ENCODE measurements at places on chromosomes 5 and 9.
A peak's percentile ranks its signal among the peaks of the same experiment; 100 is the strongest.

DNA sequence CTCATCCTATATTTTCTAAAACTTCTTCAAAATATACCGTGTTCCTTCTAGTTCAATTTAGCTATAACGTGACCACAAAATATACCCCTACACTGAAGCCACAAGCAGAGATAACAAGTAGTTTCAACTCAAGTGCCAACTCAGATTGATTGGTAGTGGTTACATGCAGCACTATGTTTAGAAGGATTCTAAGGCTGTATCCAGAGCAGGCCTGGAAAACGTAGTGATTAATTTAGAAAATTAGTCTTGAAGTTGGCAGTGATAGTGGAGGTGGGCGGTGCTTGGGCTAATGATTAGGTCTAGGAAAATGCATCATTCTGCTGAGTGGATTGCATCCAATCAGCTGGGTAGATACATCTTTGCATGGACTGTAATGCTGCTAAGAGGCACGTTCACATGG lies 61.5 kb downstream of the MAMDC2 start:
- no peaks in the 10 kb centered on the region for H3K27me3 ChIP-seq
- no peak overlapping the region for H3K4me3 ChIP-seq
- no peaks in the 10 kb centered on the region for H3K36me3 ChIP-seq

DNA sequence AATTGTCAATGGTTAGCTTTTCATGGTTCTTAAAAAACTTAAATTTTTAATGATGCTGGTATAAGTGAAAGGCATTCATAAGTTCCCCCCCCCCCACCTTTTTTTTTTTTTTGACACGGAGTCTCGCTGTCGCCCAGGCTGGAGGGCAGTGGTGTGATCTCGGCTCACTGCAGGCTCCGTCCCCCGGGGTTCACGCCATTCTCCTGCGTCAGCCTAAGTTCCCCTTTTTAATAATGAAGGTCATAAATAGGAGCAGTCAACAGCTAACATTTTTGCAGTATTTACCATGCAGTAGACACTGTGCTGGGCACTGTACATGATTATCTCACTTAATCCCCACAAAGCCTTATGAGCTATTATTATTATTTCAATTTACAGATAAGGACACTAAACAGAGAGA lies 556.3 kb downstream of the PDE4D start:
- H3K36me3 ChIP-seq, result no peaks in the 10 kb centered on the region
- H3K4me1 ChIP-seq, result no peaks in the 10 kb centered on the region
- no peak overlapping the region for H3K27ac ChIP-seq
- no peak for DNase-seq
- no peak overlapping the region for H3K4me3 ChIP-seq

GRCh38 chr5:38968665-38969064 lies 105.5 kb downstream of the RICTOR start:
- H3K27me3 ChIP-seq, result no peaks in the 10 kb centered on the region
- H3K4me1 ChIP-seq, result no peaks in the 10 kb centered on the region
- peaks cover 16% of the 10 kb centered on the region for H3K36me3 ChIP-seq
- no peak overlapping the region for H3K27ac ChIP-seq

GRCh38 chr9:69382135-69382534 lies 57.1 kb downstream of the ENTREP1 start:
- H3K36me3 ChIP-seq, result peaks cover 5% of the 10 kb centered on the region
- no peak for DNase-seq
- H3K4me1 ChIP-seq, result peaks cover 7% of the 10 kb centered on the region
- no peak overlapping the region for H3K27ac ChIP-seq
- H3K4me3 ChIP-seq, result no peak overlapping the region

DNA sequence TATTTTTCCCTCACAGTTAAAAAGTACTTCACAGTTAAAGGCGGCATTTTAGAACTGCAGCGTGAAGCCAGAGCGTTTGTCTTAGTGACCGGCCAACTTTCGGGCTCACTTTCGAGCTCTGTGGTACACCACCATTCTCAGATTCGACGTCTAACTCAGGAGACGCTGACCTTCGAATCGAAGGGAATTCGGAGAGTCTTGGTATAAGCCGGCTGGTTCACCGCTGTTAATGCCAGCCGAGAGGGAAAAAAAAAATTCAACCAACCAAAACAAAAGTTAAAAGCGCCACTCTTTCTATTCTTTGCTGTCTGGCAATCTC lies 544 bp upstream of the SNX24 start:
- H3K27me3 ChIP-seq, result no peaks in the 10 kb centered on the region
- H3K4me3 ChIP-seq, result peak overlapping the region; percentile 96
- no peak for DNase-seq
- H3K27ac ChIP-seq, result peak overlapping the region; percentile 91

GRCh38 chr5:16179511-16179935 lies at the start of gene MARCHF11:
MARCHF11 (minus strand) TSS chr5:16179791; CDS start chr5:16179575, 216 bp downstream.
- peak within 1 kb of the TSS; percentile 36 for H3K4me3 ChIP-seq
- no peak for DNase-seq
- no peak within 1 kb of the TSS for H3K27ac ChIP-seq

DNA sequence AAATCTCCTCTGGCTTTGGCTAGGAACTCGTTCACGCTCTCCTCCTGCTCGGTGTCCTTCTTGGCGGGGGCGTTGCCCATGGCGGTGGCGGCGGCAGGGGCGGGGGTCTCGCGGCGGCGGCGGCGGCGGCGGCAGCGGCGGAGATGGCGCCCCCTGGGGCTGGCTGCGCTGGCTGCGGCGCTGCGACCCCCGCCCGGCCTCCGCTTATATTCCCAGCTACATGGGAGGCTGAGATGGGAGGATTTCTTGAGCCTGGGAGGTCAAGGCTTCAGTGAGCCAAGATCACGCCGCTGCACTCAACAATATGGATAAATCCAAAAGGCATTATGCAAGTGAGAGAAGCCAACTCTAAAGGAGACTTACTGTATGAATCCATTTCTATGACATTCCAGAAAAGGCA lies at the start of gene PRKACG:
PRKACG (minus strand) TSS at position 101 of the 400 bp plus-strand sequence; CDS start at position 80, 21 bp downstream.
- no peaks in the 10 kb centered on the region for H3K36me3 ChIP-seq
- H3K27ac ChIP-seq, result no peak within 1 kb of the TSS
- H3K4me1 ChIP-seq, result no peaks in the 10 kb centered on the region

- H3K4me1 ChIP-seq, result no peaks in the 10 kb centered on the region
- no peak overlapping the region for H3K27ac ChIP-seq
- no peak for DNase-seq
- no peak overlapping the region for H3K4me3 ChIP-seq
Observed at GRCh38 chr5:16427587-16427986, 38.0 kb downstream of the ZNF622 start.

- H3K4me1 ChIP-seq, result no peaks in the 10 kb centered on the region
- no peak overlapping the region for H3K4me3 ChIP-seq
- DNase-seq, result peak; percentile 40
- H3K27me3 ChIP-seq, result no peaks in the 10 kb centered on the region
Observed at GRCh38 chr5:176891331-176891958, 7.7 kb downstream of the HK3 start.

GRCh38 chr5:179772351-179772750 lies 21.4 kb upstream of the LTC4S start:
- no peaks in the 10 kb centered on the region for H3K4me1 ChIP-seq
- no peak for DNase-seq
- H3K4me3 ChIP-seq, result no peak overlapping the region

GRCh38 chr5:142888469-142889085 lies 118.4 kb downstream of the ARHGAP26 start:
- no peak overlapping the region for H3K27ac ChIP-seq
- no peak overlapping the region for H3K4me3 ChIP-seq
- H3K36me3 ChIP-seq, result no peaks in the 10 kb centered on the region
- no peaks in the 10 kb centered on the region for H3K4me1 ChIP-seq

GRCh38 chr5:35924122-35924949 lies 14.1 kb downstream of the CAPSL start:
- H3K36me3 ChIP-seq, result no peaks in the 10 kb centered on the region
- no peaks in the 10 kb centered on the region for H3K27me3 ChIP-seq
- DNase-seq, result no peak
- H3K27ac ChIP-seq, result no peak overlapping the region

DNA sequence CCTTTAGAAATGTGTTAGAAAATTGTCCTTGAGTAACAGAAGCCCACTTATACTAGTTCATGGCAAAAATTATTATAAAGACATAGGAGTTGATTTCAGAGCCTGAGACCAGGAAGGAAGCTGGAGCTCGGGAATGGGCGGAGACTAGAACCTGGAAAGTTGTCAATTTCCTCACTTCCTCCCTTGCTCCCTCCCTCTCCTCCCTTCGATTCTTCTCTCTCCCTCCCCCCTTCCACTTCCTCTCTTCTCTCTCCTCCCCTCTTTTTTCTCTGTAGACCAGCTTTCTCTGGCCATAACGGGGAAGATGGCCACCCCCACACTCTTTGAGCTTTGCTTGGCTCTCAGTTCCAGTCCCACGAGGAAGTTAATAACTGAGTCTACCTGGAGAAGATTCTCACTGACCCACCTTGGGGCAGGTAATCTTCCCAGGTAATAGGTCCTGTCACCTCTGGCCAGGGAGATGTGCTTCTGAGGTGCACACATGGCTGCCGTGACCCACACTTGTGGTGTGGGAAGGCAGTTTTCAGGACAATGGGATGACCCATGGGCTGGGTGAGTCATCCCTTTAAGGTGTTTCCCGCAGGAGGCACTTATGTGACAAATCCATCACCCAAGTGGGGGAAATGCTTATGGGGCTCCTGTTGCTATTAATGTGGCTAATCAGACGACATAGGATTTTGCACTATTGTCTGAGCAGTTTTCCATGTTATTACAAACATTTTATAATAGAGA lies 78.7 kb downstream of the HSPA4 start:
- H3K4me3 ChIP-seq, result no peak overlapping the region
- no peaks in the 10 kb centered on the region for H3K27me3 ChIP-seq
- no peaks in the 10 kb centered on the region for H3K36me3 ChIP-seq
- no peaks in the 10 kb centered on the region for H3K4me1 ChIP-seq
- no peak overlapping the region for H3K27ac ChIP-seq

DNA sequence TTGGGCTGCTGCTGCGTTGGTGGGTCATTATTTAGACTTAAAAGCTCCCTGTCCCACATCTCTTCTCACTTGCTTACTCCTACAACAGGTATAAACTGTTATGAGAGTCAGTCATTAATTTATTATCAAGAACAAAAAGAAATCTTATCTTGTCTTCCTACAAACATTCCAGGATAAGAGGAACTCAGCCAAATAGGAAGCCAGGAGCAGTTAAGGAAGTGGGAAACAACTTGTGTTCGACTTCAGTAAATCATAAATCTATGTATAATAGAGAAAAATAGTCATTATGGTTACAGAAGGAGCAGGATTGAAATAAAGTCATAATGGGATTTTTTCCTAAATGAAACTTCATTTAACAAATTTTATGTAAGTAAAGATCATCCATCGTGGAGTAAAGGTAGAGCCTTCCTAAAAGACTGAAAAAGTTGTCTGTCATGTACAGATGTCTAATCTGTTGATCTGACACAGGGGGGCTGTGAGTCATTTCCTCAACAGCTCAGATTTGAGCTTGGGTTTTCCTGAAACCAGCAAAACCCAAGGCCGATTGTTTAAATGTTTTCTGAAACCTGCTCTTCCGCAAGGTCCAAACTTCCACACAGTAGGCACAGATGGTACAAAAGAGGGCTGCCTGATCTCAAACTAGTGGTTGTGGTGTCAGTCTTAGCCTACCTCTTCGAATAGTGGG lies 25.3 kb upstream of the LRRTM2 start:
- no peak for DNase-seq
- H3K27me3 ChIP-seq, result no peaks in the 10 kb centered on the region
- peaks cover 12% of the 10 kb centered on the region for H3K36me3 ChIP-seq
- no peak overlapping the region for H3K27ac ChIP-seq
- no peaks in the 10 kb centered on the region for H3K4me1 ChIP-seq

DNA sequence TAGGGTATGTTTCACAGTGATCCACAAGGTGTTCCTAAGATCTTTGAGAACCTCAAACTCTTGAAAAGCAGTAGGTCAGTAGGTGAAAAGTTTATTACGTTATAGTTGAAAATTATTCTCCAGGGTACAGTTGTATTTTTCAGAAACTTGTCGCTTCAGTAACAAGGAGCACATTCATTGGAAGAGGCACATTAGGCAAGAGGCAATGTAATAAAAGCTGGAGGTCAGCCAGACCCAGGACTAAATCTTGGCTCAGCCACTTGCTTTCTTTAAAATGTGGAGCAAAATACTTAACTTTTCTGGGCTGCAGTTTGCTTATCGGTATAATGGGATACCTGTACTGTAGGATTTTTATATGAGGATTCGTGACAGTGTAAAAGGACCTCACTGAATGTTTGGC lies 45.6 kb downstream of the TLE4 start:
- DNase-seq, result no peak
- no peak overlapping the region for H3K4me3 ChIP-seq
- H3K27me3 ChIP-seq, result no peaks in the 10 kb centered on the region
- H3K36me3 ChIP-seq, result no peaks in the 10 kb centered on the region
- no peak overlapping the region for H3K27ac ChIP-seq

- H3K4me3 ChIP-seq, result no peak overlapping the region
- DNase-seq, result no peak
- no peaks in the 10 kb centered on the region for H3K36me3 ChIP-seq
- no peaks in the 10 kb centered on the region for H3K27me3 ChIP-seq
- no peaks in the 10 kb centered on the region for H3K4me1 ChIP-seq
Observed at GRCh38 chr9:106075960-106076327, 381.6 kb downstream of the TMEM38B start.

GRCh38 chr5:38533286-38534155 lies 22.9 kb downstream of the LIFR start:
- H3K27ac ChIP-seq, result no peak overlapping the region
- H3K27me3 ChIP-seq, result no peaks in the 10 kb centered on the region
- no peak for DNase-seq

Measured in ascending aorta (tissue), 2 donors.